Stimulated activated CD8-positive, alpha-beta memory T cell treated with anti-CD3 and anti-CD28 coated beads, Interleukin-4, amount 100 ng/mL, for 24 hours (primary cell): ENCODE measurements at places on chromosomes 7 and 10.

- no peak for DNase-seq
Measured at GRCh38 chr7:3270362-3270761, 30.7 kb upstream of the SDK1 start.

DNA sequence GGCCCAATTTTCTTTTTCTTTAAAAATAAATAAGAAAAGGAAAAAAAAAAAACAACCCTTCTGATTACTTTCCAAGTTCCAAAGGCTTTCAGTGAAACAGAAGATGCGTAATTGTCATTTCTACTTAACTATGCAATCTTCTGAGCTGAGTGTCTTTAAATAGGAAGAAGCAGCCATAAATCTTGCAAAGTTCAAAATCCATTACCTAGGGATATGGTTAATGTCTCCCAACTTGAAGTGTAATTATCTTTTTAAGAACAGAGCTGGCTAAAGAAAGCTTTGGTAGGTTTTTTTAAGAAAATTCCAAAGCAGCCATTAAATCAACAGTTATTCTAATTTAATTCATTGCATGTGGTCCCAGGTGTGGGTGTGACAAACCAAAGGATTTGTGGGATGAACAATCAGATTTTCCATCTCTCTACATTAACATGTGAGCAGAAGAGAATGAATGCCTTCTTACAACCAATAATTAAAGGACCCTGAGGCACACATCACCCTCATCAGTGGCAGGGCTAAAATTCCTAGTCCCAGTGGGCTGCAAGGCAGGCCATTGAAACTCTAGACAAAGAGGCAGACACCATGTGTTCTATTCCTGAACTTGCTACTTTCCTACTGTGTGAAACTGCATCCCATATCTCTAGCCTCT is 419.2 kb downstream of the REEP3 start:
- DNase-seq, result no peak

GRCh38 chr10:122504610-122504950 is 43.2 kb downstream of the HTRA1 start:
- no peak for DNase-seq

DNA sequence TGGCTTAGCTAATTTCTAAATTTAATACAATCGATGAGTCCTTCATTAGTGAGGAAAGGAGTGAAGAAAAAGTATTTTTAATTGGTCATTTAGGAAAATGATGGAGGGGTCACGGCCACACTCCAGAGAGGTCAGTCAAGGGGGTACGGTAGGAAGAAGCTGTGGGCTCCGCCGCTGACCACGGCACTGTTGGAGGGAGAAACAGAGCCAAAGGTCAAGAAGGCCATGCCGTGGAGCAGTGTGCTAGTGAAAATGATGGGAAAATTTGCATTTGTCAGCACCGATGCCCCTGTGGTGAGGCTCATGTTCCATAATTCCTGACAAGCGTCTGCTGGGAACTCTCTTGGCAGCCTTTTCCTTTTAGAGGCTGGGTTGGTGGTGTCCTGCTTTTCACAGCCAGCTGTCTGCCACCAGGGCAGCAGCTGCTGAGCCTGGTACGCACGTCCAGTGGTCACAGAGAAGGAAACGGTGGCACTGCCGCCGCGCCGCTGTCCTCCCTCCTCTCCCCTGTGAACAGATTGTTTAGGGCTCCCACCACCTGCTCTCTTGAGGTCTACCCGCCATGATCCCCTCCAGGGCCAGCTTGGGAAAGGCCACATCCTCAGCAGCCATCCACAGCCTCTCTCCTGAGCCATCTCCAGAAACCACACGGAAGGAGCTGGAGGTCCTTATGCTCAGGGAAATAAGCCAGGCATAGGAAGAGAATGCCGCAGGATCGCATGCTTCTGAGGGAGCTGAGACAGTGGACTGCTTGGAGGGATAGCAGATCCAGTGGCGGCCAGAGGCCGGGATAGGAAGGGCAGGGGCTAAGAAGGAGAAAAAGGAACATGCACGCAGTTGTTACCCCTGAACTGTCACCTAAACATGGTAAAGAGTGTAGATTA is 263.7 kb upstream of the PPP2R2D start:
- no peak for DNase-seq

GRCh38 chr10:79483948-79484347 is 28.4 kb upstream of the EIF5AL1 start:
- DNase-seq, result no peak

GRCh38 chr7:117597755-117598154 is 117.9 kb downstream of the CFTR start:
- DNase-seq, result no peak

DNA sequence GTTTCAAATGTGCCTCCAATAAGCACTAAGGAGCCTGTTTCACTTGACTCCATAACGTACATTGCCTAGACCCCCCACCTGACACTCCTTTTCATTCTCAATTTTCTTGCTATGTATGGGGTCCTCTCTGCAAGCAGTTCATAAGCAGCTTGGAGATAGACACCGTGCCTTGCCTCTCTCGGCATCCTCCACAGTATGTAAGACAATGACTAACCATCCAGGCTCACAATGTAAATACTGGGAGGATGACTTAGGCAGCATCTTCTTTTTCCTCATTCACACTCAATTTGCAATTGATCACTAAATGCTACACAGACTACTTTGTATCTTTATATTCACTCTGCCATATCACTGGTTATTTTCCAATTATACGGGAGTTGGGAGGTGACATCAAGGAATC is 22.8 kb upstream of the CABCOCO1 start:
- DNase-seq, result no peak

GRCh38 chr7:2046581-2047565 is 185.9 kb downstream of the MAD1L1 start:
- no peak for DNase-seq
